Cerebellar nuclear complex (tissue), 1 donor: ENCODE measurements at places on chromosomes 5 and 9.

- DNase-seq = no peak
Observed at GRCh38 chr5:16306812-16307211, 127.2 kb upstream of the MARCHF11 start.

DNA sequence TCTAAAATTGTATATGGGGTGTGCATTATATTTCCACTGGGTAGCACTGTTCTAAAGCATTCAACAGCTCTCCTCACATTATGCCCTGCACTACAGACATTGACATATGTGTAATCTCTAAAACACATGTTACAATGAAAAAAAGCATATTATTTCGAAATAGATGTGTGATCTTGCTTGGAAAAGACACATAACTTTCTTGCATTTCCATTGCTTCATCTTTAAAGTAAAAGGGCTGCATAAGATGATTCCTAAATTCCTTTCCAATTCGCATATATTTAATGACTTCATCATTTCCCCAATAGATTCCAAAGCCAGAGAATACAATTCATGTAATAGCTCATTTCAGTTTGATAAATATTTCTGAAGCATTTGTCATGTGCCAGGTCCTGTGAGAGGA lies 566.9 kb downstream of the PDE4D start:
- no peak for DNase-seq

GRCh38 chr9:117101008-117101407 lies 313.8 kb downstream of the ASTN2 start:
- no peak for DNase-seq

GRCh38 chr5:93497096-93497495 lies 83.9 kb downstream of the NR2F1-AS1 start:
- DNase-seq = no peak

DNA sequence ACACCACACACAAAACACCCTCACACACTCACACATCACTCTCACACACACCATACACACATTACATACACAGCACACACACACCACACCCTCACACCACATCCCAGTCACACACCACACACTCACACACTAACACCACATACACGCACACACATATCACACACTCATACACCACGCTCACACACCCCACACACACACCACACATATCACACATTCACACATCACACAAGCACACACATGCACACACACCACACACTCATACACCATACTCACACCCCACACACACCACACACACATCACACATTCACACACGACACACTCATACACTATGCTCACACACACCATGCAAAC lies 543 bp upstream of the UBE2QL1 start:
- no peak for DNase-seq

GRCh38 chr5:181061645-181062044 lies 21.6 kb downstream of the BTNL9 start:
- no peak for DNase-seq

DNA sequence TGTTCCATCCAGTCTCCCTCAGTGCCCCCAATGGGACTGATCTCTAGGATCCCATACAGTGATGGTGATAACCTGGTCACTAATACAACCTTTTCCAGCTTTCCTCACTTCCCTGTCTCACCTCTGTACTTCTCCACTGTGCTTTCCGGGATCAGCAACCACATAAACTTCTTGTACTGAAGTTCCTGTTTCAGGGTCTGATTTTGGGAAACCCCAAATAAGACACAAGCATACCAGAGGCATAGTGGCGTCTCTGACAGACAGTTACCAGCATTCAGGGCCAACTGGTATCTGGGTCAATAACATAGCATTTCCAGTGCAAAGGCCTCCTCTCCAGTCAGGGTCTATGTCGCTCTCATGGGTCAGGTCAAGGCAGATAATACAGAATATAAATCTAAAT lies 64.3 kb downstream of the GLDC start:
- DNase-seq = no peak

DNA sequence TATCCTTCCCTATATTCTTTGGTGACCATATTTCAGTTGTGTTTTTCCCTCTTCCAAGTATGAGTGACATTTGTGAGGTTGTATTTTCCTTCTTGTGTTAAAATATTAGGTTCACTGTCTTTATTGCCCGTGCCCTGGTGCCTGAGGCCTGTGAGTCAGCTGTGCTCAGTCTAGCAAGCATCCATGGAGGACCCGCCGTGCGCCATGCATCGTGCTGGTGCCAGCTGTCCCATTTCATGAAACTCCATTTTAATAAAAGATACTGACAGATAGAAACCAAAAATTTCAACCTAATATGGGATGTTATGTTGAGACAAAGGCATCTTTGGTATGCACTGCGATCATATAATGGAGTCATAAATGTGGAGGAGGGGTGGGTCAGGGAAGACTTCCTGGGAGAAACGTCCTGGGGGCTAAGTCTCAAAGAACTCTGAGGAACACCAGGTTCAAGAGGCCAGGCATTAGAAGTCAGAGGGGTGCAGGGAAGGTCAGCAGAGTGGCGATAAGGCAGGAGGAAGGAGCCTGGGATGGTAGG lies 34.0 kb upstream of the FGF1 start:
- DNase-seq = no peak

DNA sequence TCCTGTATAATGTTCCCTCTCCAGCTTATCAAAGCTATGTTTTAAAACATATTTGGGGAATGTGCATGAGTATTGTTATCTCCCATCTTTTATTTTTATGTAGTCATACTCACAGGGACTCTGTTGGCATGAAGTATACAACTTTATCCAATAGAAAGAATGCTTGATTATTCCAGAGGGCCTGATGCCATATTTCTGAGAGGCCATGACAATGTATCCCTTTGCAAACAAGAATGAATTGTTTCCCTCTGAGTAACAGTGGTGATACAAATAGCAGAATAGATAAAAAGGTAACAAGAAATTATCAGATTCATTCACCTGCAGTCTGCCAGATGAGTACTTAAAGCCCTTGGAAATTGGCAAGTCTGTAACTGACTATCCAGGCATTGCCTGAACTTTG lies 125.9 kb downstream of the PLK2 start:
- no peak for DNase-seq

DNA sequence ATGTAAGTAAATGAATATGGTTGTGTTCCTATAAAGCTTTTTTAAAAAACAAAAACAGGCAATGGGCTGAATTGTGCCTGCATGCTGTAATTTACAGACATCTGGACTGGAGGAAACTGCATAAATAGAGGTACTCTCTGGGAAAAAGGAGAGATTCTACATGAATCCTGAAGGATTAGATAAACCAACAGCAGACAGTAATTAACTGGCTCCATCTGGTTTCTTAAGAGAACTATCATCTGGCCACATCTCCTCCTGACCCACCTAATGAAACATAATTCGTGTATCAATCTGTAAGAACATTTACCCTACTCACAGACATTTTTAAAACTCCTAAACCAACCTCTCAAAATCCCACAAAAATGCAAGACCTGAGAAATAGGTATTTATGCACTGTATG lies 528.1 kb upstream of the ST8SIA4 start:
- no peak for DNase-seq

DNA sequence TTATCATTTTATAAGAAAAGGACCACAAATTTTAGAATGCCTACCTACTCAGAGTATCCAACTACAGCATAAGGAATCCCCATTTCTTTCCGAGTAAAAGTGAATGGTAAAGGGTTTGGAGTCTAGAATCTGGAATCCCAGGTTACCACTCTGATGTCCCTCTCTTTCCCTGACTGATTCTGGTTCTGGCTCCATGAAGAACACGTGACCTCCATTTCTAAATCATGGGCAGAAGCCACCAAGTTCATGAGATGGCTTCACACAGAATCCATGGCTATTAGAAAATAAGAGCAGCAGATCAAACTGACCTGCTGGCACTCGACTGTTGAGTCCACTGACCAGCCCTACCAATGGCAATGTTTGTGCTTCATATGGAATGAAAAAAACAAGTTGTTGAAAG lies 40.7 kb downstream of the PFDN1 start:
- no peak for DNase-seq

DNA sequence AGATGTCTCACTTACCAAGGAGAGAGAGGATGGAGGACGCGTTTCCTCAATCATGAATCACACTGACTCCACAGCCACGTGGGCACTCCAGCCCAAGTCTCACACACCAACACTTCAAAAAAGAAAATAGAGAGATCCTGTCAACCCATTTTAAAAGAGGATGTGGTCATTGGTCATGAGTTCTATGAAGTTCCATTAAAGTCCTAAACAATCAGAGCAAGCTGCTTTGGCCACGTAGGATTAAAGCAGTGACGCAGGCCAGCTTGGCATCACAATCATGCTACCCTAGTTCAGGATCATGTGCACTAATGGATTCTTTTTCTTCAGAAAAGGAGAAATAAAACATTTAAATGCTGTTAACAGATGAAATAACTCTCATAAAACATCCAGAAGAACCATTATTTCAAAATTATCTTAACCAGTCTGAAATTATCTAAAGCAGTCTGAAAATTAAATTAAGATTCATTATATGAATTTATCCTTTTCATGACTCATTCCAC lies 108.1 kb downstream of the SEMA5A start:
- no peak for DNase-seq

DNA sequence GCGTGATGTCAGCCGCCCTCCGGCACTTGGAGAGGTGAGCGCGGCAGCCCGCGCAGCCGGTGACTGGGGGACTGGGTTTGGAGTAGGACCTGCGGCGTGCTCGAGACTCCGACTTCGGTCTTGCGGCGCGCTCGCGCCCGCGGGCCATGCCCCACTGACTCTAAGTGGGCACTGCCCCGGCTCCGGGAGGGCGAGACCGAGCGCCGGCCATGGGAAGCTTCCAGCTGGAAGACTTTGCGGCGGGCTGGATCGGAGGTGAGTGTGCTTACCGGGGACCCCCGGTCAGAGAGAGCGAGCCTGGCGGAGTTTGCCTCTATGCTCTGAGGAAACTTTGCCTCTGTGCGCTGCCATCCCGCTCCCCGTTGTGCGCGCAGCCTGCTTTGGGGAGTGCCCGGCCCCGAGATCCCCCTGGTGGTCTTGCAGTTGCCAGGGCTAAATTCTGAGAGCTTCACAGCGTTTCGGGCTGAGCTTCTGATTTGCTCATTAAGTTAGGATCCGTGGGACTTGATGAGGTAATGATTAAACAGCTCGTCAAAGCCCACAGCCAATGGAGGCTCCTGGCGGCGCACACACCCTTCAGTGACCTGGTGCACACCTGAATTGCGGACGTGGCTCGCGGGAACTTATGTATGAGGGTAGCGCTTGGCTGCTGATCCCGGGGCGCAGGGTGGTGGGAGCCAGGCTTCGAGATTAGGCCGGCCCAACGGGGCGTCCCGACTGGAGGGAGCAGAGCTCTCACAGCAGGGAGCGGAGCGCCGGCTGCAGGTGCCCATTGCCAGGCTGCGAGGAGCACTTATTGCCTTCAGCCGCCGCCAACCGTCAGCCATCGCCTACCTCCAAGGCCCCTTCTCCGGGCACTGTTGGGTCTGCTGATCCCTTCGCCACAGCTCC lies at the start of gene SLC25A48:
Gene SLC25A48 (plus strand): TSS at position 25 of the 891 bp plus-strand sequence. CDS start 185 bp downstream, at position 210.
- no peak for DNase-seq

DNA sequence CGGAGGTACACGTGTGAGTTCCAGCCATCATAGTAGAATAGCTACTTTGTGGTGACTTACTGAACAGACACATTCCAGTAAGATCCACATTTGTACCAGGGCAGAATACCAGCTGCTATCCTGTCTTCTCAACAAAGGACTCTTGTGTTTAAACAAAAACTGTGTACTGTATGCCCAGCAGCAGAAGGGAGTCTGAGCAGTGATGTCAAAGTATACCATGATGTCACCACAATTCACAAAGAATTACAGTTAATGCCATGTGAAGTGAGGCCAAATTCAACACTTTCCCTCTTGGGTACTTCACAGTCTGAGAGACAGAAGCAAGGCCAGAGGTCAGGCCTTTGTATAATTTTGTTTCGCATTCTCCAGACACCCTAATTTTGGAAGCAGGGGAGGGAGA lies 137.0 kb downstream of the ADAMTSL1 start:
- no peak for DNase-seq

DNA sequence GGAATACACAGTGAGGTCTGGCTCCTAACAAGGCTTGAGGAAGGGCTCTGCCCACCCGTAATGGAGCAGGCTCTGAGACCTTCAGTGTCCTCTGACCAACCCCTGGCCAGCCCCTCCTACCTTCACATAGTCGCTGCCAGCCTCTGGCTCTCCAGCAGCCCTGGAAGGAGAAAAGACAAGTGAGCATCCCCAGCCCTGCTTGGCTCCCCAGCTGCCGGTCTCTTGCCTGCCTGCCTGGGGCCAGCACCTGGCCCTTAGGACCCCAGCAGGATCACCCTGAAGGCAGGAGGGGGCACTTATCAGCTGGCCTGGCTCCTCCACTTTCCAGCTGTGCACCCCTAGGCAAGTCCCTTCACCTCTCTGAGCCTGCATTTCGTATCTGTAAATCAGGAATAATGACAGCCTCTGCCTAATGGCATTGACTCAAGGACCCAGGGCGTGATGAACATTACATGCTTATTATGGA lies 16.9 kb downstream of the SH2D3C start:
- no peak for DNase-seq

GRCh38 chr5:119275601-119276173 lies 80.1 kb upstream of the TNFAIP8 start:
- DNase-seq = no peak

DNA sequence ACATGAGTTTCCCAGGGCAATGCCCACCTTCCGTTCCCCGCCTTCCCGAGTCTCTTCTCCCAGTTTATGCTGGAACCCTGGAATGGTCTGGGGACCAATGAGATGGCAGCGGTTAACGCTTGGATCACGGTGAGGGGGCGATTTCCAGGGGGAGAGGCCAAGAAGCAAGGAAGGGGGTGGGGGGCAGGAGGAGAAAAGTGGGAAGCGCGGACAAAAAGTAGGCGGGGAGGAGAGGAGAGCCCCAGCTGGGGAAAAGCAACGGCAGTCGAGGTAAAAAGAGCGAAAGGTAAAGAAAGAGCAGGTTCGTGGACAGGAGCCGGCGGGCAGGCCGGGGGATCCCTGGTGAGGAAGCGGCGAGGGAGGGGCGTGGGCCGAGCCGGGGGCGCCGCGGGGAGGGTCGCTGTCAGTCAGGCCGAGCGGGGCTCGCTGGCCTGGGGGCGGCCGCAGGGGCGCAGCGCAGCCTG lies 508 bp upstream of the SNCAIP start:
- DNase-seq = no peak

- DNase-seq = no peak
Observed at GRCh38 chr9:136407911-136408310, 2.5 kb downstream of the ENTR1 start.

DNA sequence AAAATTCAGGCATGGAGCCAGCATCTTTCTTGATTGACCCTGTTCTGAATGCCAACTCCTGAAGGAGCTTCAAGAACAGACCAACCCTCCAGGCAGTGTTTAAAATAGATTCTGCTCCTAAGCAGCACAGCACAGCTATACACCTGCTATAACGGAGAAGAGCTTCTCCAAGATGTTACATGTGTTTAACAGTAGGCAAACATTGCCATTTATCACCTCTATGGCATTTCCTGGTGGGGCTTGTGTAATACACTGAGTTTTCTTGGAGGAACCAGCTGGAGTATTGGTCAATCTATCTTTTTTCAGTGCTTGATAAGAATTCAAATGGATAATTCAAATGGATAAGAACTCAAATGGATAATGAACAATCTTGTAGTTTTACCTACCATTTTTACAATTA lies 615.1 kb downstream of the CDH12 start:
- no peak for DNase-seq

DNA sequence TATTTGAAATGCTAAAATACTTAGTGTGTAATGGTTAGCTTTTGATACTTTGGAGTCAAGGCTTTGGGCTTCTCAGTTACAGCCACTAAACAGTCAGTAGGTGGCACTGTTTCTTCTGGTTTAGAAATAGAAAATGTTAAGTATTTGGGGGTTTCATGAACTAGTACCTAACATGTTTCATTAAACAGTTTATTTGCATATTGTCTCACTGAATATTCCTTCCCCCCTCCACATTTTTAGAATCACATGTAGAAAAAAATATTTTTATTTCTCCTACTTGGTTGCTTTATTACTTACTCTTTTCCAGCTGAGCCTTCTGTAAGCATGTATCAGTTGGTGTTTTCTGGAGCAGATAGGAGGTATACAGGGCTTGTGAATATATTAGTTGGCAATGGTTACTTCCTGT lies 48.0 kb downstream of the IPO11 start:
- no peak for DNase-seq
